ENCODE measurements at places on chromosomes 2 and 18.

- no peak for DNase-seq
Measured at GRCh38 chr2:73594251-73594650, 48.0 kb downstream of the NAT8 start.

GRCh38 chr2:241099246-241099645, 2.8 kb downstream of the MTERF4 start:
- no peak for DNase-seq

GRCh38 chr18:59311631-59312030, 6.8 kb downstream of the CPLX4 start:
- DNase-seq: no peak

- DNase-seq: no peak
Measured at GRCh38 chr18:29753379-29753778, 1289.2 kb downstream of the DSC3 start.

DNA sequence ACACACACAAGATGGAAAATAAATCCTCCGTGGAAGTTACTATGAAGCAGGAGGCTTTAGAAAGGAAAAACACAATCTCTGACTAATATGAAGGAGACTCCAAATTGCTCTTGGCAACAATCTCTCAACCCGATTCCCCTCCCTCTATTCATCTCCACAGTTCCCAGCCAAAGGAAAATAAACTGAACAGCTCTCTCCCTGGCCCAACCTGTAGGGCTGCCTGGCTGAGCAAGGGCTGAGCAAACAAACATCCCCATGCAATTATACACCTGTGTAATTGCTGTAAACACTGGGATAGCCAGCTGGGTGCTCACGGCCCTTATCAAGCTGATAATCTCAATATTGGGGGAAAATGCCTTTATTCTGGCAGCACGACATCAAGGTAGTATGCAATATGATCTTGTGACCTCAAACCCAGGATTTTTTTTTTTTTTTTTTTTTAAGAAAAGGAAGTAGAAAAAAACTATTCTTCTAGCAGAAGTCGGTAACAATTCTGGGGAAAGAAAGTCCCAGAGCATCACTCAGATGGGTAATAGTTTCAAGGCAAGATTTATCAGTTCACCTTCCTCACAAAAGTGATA, 203.3 kb upstream of the SMAD2 start:
- DNase-seq: peak; percentile 93

DNA sequence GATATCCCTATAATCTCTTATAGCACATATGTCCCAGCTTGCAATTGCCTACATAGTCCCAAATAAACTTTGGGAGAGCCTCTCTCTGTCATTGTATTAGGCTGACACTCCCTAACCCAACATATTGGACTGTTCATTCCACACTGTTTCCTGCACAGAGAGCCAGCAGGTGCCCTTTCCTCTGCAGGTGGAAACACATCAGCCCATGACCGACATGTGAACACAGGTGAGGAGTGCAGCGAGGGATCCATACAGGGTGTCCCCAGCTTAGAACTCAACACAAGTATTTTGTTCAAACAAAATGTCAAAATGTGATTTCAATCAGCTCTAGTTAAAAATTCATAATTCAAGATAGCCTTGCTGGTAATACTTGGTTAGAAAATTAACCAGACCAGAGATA, 49.9 kb upstream of the TPO start:
- DNase-seq: no peak

GRCh38 chr2:218902427-218902826, 21.8 kb downstream of the WNT10A start:
- DNase-seq: no peak
